Stimulated activated CD4-positive, alpha-beta T cell treated with anti-CD3 and anti-CD28 coated beads, TNF-alpha, amount 100 ng/mL, for 48 hours (primary cell): ENCODE measurements at places on chromosomes 2 and 18.

DNA sequence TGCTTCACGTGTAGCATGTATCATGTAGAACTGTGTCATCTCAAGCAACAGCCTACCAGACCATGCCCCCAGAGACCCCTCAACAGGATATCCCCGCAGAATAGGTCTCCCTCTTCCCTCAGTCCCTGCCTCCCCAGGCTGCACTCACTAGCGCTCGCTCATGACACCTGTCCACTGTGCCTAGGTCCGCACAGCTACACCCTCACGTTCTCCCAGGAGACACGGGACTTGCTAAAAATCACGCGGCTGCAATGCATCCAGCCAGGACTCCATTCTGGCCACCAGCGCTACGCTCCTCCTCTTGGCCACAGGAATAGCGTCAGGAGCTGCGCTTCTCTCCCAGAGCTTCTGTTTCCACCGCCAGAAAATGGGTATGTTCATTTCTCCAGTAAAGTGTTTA, 2.5 kb downstream of the PXDN start:
- DNase-seq: no peak

GRCh38 chr2:69086466-69086865, 73.5 kb downstream of the ANTXR1 start:
- no peak for DNase-seq

GRCh38 chr2:184835398-184835715, 237.0 kb downstream of the ZNF804A start:
- DNase-seq: no peak

- no peak for DNase-seq
Observed at GRCh38 chr2:230929381-230930148, 4.5 kb upstream of the GPR55 start.

DNA sequence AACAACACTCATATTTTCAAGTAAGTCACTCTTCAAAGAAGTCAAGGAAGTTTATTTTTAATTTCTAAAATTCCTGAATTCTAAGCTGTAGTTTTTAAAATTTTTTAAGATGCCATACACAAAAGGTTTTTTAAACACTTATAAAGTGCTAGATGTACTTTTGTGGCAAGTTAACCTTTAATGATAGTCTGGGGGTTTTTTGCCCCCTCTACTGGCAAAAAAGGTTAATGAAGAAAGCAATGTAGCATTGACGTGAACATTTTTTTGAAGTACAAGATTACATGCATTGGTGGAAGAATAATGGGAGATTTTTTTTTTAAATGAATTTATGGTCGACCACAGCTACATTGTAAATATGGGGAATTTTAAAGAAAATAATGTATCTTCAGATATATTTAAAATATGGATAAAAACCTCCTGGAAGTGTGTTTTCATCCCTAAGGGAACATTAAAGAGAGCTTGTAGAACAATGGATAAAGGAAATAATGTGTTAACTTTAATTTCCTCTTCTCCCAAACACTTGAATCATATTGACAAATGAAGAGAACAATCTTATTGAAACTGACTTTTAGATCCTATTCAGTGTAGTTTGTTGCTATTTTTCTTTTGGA, 12.6 kb downstream of the ITPRID2 start:
- DNase-seq: no peak

GRCh38 chr18:8548186-8548585, 61.1 kb upstream of the RAB12 start:
- DNase-seq: no peak

DNA sequence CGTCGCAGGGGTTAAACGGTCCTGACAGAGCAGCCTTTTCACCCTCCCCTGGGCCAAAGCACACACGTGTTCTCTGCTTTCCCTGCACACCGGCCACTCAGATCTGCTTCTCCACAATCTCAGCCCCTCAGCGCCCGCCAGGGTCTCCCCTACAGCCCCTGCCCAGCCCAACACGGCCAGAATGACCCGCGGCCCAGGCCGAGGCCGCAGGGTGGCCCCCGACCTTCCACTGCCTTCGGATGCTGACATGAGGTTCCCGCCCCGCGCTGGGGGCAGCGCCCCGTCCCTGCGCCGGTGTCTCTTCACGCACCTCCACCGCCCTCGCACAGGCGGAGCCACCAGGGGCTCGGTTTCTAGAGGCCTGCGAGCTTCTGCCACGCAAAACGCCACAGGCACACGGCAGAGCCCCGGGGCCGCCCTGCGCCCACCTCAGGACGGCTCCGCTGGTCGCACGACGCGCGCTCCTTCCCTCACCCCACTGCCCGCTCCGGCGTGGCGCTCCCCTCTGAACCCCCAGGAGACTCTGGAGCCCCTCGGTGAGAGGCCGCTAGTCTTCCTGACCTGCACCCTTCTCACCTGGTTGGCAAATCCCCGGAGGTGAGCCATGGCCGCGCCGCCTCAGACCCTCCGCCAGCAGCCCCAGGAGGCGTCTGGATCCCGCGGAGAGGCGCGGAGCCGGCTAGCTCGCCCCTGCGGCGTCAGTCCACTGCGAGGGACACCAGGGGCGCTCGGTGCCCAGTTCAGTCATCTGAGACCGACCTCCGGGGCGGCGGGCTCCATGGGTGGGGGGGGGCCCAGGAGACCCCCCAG, 749 bp downstream of the STK25 start:
- DNase-seq: no peak

DNA sequence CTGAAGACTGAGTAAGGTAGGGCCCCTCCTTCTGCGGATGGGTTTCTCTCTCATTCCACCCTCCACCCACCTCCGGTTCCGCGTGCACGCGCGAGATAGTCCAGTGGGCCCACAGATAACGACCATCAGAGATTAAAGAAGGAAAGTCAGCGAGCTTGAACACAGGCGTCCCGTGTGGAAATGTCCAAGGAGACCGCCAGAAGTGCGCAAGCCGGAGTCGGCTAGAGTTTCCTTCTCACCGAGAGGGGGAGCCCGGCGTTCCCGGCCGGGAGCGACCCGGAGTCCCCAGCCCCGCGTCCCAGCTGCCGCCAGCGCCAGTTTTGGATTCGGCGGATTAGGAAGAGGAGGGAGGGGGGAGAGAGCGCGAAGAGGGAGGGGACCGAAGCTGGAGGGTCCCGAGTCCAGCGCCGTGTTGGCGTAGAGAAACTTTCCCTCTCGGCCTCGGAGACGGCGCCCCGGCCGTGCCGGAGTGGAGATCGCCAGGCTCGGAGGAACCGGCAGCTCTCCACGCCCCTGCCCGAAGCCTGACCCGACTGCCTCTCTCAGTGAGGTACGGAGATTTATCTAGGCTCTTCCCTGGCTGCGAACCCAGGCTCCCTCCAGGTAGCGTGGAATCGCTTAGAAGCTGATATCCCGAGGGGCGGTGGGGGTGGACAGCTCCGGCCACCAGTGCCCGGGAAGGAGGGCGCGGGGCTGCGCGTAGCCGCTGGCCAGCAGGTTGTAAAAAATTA, at the start of gene GULP1:
Gene GULP1 (plus strand): TSS at position 258 of the 731 bp plus-strand sequence. CDS start 185,829 bp downstream, outside the sequence.
- no peak for DNase-seq
